Colonic mucosa (tissue), 4 donors: ENCODE measurements at places on chromosomes 16 and 17.

GRCh38 chr16:25481636-25482035, 210.1 kb upstream of the HS3ST4 start:
- H3K27ac ChIP-seq = no peak overlapping the region
- no peaks in the 10 kb centered on the region for H3K36me3 ChIP-seq
- no peaks in the 10 kb centered on the region for H3K27me3 ChIP-seq
- no peak overlapping the region for H3K4me3 ChIP-seq
- no peaks in the 10 kb centered on the region for H3K4me1 ChIP-seq
- DNase-seq = no peak

- H3K4me1 ChIP-seq = no peaks in the 10 kb centered on the region
- H3K27me3 ChIP-seq = no peaks in the 10 kb centered on the region
- no peak overlapping the region for H3K4me3 ChIP-seq
- no peak overlapping the region for H3K27ac ChIP-seq
- H3K36me3 ChIP-seq = no peaks in the 10 kb centered on the region
- no peak for DNase-seq
Measured at GRCh38 chr17:72967277-72967970, 125.1 kb downstream of the SLC39A11 start.

DNA sequence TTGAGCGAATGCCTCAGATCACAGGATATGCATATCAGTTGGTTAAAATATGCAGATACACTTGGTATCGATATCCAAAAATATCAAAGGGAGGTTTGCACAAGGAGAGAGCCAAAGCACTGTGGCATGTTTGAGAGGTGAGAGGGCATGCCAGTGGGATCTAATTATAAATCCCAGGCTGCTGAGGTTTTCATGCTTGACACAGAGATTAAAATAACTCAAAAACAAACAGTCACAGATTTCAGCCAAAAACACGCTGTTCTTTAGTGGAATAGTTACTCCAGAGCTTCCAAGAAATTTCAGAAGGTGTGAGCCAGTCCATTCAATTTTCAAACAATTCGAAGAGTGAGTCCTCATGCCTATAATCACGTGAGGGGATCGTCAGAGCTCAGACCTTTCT, 477.9 kb downstream of the SOX9 start:
- no peak for DNase-seq
- no peaks in the 10 kb centered on the region for H3K27me3 ChIP-seq
- H3K4me3 ChIP-seq = no peak overlapping the region
- no peak overlapping the region for H3K27ac ChIP-seq

DNA sequence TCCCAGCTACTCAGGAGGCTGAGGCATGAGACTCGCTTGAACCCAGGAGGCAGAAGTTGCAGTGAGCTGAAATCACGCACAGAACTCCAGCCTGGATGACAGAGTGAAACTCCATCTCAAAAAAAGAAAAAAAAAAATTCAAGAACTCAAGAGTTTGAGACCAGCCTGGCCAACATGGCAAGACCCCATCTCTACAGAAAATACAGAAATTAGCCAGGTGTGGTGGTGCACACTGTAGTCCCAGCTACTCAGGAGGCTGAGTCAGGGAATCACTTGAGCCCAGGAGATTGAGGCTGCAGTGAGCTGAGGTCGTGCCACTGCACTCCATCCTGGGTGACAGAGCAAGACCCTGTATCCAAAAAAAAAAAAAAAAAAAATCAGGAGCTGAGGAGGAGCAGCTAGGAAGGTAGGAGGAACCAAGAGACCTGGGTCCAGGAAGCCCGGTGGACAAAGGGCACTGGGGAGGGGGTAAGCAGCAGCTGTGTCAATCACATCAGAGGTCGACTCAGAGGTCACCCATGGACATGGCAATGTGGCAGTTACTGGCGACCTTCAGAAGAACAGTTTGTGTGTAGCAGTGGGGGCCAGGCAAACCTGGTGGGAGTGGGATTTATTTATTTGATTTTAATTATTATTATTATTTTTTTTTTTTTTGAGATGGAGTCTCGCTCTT, 11.1 kb upstream of the PRM1 start:
- no peak overlapping the region for H3K27ac ChIP-seq
- H3K27me3 ChIP-seq = no peaks in the 10 kb centered on the region
- H3K4me1 ChIP-seq = peaks cover 7% of the 10 kb centered on the region

- no peak for DNase-seq
- H3K4me1 ChIP-seq = no peaks in the 10 kb centered on the region
- no peaks in the 10 kb centered on the region for H3K27me3 ChIP-seq
- no peak overlapping the region for H3K27ac ChIP-seq
Measured at GRCh38 chr16:30511509-30511908, 14.9 kb downstream of the ZNF768 start.

DNA sequence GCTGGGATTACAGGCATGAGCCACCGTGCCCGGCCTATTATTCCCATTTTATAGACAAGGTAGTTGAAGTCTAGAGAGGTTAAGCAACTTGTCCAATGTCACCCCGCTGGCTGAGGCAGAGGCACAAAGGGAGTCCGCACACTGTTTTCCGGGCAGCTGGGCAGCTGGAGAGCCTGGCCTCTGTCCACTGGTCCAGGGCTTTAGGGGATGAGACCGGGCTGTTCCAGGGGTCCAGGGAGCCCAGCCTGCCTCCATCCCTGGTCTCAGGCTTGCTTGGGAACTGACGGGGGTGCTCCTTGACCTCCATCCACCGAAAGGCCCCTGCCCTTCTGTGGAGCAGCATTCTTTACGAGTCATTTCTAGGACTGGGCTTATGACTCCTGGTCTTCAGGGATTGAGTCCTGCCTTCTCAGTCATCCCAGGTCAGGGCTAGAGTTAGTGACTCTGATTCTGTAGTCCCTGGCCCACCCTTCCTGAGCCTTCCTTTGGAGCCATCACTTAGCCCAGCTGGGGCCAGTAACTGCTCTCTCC, 37.5 kb downstream of the SOCS3 start:
- no peak for DNase-seq
- H3K27ac ChIP-seq = peak overlapping the region; percentile 72
- H3K4me3 ChIP-seq = no peak overlapping the region
